Osteocyte (in vitro differentiated cells): ENCODE measurements at places on chromosomes 6 and 20.

DNA sequence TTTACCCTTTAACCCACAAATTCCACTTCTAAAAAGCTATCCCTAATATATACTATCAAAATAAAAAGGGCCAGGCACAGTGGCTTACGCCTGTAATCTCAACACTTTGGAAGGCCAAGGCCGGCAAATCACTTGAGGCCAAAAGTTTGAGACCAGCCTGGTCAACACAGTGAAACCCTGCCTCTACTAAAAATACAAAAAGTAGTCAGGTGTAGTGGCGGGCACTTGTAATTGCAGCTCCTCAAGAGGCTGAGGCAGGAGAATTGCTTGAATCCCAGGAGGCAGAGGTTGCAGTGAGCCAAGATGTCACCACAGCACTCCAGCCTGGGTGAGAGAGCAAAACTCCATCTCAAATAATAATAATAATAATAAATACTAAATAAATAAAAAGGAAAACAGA is 82.5 kb downstream of the TRIM27 start:
- no peak for DNase-seq

DNA sequence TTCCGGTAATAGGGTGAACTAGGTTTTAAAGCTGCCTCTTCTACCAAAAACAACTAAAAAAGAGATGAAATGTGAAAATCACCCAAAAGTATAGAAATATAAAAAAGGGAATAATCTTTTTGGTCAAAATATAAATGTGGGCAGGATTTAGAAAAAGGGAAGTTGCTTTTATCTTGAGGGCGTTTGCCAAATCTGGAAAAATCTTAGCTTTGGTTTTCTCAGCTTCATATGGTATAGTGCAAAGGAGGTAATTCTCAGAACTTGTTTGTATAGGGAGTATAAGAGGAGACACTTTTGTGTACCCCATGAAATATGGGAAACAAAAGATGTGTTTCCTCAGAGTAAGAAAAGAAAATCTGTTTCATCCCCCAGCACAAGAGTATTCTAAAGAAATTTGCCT is 54.2 kb upstream of the TRIM26 start:
- no peak for DNase-seq

DNA sequence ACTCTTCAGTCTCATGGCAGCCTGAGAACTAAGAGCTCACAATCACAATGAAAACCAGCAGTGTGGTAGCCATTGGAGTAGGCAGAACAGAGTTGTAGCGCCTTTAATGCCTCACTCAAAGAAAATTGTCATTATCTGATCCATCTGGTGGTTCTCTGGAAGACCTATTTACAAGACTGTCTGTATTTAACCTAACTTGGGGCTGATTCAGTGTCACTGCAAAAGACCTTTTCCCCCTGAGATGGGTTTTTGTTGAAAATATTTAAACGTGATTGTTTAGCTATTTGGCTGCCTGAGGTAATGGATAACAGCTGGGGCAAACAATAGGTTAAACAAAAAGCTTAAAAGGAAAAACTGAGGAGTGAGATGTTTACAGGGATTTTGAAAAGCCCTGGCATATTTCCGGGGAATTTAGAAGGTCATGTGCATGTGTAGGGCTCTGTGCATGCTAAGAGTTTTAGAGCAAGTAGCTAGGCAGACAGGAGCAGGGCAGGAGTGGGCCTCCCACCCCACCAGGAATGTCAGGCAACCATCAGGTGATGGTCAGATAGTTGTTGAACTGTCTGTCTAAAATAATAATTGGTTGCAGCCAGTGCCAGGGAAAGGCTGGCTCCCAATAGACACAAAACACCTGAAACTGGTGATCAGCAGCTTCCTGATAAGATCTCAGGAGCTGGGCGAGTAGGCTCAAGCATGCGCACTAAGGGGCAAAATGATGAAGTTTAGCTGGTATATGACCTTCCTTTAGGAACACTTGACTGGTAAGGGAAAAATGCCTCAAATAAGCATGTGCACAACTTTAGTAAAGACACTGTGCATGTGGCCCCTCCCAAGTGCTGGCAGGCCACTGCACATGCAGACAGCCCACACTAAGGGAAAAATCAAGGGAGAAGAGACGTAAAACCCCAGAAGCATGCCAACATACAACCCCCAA is 70.8 kb upstream of the AKIRIN2 start:
- no peak for DNase-seq

GRCh38 chr20:41587523-41587922 is 30.7 kb downstream of the CHD6 start:
- no peak for DNase-seq

- no peak for DNase-seq
Measured at GRCh38 chr6:32397252-32397920, 9.6 kb downstream of the BTNL2 start.

DNA sequence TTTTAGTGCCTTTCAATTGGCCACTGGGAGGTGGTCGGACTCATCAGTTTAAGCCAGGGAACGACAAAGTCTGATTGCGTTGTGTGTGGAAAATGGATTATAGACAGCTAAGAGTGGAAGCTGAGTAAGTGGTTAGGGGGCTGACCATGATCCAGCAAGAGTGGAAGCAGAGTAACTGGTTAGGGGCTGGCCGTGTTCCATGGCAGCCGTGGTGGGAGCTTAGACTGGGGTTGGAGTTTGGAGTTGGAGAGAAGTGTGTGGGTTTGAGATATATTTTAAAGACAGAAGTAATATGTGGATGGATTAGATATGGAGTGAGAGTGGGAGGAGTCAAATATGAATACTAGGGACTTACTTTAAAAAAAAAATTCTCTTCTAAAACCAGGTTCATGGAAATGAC is 41.7 kb downstream of the LRRN4 start:
- DNase-seq, result no peak

GRCh38 chr20:49284818-49285217 is 7.0 kb upstream of the ZNFX1 start:
- DNase-seq, result no peak

DNA sequence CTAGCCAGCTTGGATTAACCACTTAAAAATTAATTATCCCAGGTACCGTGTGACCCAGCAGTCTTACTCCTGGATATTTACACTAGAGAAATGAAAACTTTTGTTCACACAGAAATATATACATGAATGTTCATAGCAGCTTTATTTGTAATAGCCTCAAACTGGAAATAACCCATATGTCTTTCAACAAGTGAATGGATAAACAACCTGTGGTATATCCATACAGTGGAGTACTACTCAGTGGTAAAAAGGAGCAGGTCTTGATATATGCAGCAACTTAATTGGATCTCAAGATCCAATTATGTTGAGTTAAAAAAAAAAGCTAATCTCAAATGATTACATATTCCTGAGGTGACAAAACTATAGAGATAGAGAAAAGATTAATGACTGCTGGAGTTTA is 381.4 kb downstream of the CDKAL1 start:
- no peak for DNase-seq

DNA sequence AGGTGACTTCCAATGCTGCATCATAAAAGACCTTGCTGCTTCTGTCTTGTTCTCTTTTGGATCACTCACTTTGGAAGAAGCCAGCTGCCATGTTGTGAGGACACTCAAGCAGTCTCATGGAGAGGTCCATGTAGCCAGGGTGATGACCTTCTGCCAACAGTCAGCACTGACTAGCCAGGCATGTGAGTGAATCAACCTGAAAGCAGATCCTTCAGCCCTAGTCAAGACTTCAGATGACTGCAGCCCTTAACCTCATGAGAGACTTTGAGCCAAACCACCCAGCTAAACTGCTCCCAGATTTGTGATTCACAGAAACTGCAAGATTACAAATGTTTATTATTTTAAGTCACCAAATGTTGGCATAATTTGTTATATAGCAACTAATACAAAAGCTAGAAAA is 86.0 kb upstream of the IYD start:
- no peak for DNase-seq

DNA sequence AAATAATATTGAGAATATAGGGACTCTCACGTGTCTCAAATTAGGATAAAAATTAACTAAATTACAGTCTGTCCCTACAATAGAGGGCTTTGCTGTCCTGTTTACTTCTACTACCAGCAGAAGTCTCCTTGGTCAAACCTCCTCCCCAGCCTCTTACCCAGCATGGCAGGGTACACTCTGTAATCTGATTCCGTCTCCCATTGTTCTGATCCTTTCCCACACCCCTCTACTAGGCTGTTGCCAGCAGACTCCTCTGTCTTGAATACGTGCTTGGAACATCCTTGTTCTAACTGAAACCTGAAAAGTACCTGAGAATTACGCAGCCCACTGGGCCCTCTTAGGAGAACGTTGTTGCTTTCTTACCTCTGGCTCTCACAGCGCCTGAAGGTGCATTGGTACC is 112.2 kb upstream of the PREP start:
- DNase-seq, result no peak

DNA sequence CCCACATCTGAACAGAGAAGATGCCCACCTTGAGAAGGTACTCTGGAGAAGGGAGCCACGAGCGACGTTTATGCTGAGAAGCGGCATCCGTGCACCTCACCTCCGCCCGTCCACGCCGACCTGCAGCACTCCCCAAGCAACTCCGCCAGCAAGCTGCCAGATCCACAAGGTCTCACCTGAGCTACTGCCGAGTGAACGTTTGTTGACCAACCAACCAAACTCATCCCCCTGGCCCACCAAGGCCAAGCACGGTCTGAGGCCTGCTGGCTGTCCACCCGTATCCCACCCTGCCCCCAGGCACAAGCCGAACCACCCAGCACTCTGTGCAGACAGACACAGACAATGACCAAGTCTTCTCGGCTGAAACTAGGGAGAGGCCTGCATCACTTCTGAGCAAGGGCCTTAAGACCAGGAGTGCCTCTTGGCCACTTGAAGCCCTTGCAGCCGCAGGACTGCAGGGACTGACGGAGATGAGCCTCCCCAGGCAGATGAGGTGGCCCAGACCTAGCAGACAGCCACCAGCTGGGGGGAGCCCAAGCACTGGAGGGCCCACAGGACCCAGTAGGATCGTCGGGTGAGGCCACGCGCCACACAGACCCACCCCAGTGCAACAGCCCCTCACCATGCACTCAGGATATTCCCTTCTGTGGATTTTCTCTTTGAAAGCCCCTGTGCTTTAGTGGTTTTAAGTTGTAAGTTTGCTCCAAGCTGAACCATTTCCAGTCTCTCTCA is 12.1 kb downstream of the TAF4 start:
- no peak for DNase-seq

GRCh38 chr20:9498322-9498721 is 16.1 kb upstream of the LAMP5 start:
- no peak for DNase-seq

DNA sequence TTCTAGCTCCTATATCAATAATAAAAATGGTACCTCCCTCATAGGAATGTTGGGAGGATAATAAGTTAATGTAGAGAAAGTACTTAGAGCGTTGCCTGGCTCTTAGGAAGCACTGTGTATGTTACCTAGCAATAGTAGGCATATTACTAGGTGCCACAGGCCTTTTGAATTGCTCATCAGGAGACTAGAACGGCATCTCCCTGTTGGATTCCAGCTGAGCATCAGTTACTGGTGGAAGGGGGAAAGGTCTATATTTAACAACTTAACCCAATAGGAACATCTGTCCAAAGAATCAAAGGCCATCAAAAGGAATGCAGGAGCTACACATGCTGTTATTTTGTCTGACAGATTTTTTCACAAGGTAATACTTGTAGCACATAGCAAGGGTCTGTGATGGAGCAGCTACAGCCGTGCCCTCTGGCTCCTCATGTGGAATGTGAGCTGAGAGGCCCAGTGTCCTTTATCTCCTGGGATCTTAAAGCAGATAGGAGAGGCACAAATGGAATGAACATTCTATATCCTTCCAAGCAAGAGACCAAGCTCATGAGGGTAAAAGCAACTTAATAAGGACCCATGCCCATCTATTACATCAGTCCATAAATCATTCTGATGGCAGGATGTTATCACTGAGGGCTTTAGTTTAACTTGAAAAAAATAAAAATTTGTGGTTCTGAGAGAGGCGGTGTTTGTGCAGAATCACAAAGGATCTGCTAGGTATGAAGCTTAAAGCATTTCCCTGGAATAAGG is 184.9 kb upstream of the LAMP5 start:
- DNase-seq, result no peak

GRCh38 chr6:43510827-43511163 is 649 bp upstream of the LRRC73 start:
- DNase-seq, result no peak

GRCh38 chr20:40046703-40047102 is 642.3 kb downstream of the MAFB start:
- no peak for DNase-seq

DNA sequence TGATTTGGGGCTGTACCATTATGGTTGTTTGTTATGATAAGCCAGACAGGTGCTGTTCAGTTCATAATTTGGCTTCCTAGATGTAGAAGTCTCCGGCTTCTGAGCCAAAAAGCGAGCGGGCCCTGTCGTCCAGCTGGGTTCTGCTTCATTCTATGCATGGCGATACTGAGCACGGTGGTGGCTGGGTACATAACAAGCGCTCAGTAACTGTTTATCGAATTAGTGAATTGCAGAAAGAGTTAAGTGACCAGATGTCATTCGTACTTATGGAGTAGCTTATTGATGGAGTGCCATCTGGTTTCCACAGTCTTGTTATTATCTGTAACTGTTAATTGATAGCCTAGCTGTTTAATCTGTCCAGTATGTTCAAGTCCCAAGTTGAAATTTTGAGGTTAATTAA is 85.0 kb downstream of the DTD1 start:
- no peak for DNase-seq

GRCh38 chr20:7248281-7249201 is 481.1 kb downstream of the BMP2 start:
- no peak for DNase-seq

GRCh38 chr6:127582777-127583462 is 5.9 kb downstream of the C6orf58 start:
- no peak for DNase-seq

- DNase-seq, result no peak
Measured at GRCh38 chr6:112701201-112701600, 354.1 kb downstream of the RFPL4B start.

DNA sequence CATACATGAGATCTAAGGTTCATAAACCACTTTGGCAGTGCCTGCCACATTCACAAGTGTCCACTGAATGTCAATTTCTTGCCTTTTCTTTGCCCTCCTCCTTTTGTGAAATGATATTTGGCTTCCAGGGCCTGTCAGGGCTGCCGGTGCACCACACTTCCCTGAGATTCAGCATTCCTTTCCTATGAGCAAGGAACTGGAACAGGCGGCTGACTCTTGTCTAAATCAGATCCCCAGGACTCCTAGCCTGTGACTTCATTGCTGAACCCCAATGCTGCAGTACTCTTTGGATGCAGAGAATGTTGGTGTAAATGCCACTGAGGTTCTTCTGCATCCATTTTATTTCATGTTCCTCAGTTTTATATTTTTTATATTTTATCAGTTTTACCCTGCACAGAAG is 172.2 kb downstream of the ARID1B start:
- DNase-seq, result no peak

- no peak for DNase-seq
Measured at GRCh38 chr6:154786144-154786868, 53.1 kb downstream of the SCAF8 start.
